ENCODE measurements at places on chromosomes 2 and 18.

DNA sequence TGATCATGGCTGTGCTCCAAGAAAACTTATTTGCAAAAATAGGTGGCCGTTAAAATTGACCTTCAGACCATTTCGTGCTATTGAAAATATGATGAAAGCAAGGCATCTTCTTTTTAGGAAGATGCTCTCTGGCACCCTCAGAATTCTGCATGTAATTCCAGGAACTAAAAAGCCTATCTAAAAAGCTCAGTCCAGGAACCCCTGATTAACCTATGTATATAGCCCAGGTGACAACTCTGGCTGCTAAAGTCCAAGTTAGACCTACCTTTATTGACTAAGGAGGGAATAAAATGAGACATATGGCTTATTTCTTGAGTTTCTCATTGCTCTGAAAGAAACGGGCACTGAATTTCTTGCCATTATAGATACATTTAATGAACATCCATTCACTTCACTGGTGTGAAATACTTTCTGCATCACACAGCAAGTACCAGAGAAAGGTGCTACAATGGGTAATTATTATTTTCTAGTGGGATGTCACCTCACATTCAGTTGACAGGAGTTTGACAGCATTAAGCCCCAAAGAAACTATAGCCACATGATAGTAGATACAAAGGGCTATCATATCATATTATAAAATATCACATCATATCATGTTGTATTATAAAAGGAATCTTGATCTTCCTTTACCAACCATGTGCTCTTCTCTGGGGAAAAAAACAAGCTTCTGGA is 83.8 kb downstream of the EPHA4 start:
- no peak for DNase-seq

DNA sequence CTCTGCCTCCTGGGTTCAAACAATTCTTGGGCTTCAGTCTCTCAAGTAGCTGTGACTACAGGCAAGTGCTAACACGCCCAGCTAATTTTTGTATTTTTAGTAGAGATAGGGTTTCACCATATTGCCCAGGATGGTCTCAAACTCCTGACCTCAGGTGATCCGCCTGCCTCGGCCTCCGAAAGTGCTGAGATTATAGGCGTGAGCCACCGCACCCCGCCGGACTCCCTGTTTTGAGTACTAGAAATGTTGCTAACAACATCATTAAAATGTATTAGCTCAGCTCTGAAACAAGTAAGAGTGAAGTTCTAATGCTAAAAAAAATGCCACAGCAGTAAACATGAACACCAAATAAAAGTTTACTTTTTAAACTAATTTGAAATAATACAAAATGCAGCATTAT is 937.7 kb downstream of the CPS1 start:
- DNase-seq: no peak

DNA sequence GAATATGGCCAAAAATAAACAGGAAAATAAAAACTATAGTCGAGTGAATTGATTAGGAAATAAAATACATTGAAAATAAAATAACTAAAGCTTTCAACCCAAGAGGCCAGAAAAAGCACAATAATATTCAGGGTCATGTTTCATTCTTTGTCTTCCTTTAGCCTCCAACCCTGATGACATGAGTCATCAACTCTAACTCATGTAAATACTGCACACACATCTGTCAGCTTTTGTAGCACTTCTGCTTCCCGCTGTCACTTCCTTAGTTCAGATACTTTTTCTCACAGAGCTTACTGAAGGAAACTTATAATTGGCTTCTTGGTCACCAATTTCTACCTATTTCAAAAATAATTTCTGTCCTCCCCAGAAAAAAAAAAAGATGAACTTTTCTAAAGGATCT is 112.8 kb downstream of the UPP2 start:
- DNase-seq: no peak

GRCh38 chr2:21251216-21251980 is 127.6 kb downstream of the TDRD15 start:
- no peak for DNase-seq

GRCh38 chr2:41764131-41764530 is 283.7 kb upstream of the PKDCC start:
- no peak for DNase-seq

DNA sequence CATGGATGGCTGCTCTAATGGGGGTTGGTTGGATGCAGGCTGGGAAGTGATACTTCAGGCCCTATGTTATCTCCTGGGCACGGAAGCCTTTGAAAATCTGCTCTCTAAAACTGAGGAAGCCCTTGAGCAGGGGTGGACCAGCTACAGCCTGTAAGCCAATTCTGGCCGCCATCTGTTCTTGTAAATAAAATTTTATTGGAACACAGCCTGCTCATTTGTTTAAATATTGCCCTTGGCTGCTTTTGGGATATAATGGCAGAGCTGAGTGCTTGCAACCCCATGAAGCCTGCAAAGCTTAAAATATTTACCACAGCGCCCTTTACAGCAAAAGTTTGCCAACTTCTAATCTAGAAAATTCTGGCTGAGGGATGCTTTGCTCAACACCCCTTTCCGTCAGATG is 11.9 kb upstream of the IGFBP2 start:
- no peak for DNase-seq

- no peak for DNase-seq
Measured at GRCh38 chr18:63206433-63207142, 113.0 kb downstream of the BCL2 start.

DNA sequence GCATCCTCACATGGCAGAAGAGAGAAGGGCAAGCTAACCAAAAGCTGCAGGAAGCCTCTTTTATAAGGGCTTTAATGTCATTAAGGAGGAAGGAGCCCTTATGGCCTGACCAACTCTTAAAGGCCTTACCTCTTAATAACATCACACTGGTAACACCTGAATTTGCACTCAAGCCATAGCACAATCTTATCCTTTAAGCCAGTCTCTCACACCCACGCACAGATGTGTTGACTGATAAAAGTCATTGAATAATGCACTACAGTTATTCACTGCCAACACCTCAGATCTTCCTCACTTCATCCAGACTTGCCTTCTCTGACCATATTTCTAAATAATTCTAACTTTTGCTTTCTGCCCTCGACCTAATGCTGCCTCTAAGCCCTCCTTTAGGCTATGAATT is 516.8 kb downstream of the ADCYAP1 start:
- no peak for DNase-seq

- no peak for DNase-seq
Measured at GRCh38 chr2:60053791-60054190, 499.7 kb downstream of the BCL11A start.

DNA sequence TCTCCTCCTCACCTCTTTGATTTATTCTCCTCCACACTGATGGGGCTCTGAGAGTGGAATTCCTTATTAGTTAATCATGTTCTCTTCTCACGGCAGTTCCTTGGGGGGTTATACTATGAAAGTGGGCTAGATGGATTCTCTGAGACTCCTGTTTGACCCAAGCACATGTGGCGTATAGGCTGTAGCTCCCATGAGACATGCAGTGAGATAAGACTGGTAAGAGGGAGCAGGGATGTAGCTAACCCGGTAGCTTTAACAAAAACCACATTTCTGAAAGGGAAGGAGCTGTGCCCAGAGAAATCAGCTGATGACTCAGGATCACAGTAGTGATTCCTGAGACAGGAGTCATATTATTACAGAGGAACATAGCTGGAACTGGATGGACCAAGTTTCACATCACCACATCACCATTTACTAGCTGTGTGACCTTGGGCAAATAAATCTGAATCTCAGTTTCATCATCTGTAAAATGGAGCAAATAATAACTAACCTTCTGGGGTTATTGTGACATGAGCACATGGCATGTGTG is 82.9 kb downstream of the CRIM1 start:
- no peak for DNase-seq

DNA sequence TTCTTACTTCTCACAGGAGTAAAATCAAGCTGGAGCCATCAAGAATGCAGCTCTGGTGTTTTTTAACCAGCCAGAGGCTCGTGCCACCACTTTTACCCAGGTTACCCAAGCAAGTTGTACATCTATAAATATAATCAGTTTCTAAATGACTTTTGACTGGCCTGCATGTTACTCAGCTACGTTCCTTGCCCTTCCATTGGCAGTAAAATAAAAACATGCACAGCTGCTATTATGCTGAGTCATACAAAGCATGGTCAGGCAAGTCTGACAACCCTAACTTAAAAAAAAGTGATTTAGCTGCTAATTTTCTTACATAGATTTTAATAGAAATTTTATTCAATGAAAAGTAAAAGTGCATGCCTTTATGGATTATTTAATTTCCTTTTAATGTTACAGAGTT is 111.7 kb upstream of the CSRNP3 start:
- no peak for DNase-seq

DNA sequence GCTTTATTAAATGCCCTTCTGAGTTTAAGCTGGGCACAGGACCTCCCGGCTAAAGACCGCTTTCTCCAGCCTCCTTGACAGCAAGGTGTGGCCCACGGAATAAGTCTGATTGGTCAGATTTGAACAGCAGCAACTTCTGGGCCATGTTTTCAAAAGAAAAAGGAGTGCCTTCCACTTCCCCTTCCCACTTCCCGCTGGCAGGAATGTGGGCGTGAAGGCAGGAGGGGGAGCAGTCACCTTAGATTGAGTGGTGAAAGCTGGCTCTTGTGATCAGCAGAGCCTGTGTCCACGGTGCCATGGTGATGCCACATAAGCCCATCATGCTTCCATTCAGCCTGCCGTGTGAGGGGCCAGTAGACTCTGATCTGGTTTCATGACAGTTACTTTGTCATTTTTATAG is 136.6 kb upstream of the GLI2 start:
- no peak for DNase-seq

GRCh38 chr2:126655500-126656430 is at the start of gene GYPC:
Gene GYPC, plus strand, starts transcription at chr2:126656158. Its CDS starts 106 bp downstream, at chr2:126656264.
- DNase-seq: peak; percentile 67

DNA sequence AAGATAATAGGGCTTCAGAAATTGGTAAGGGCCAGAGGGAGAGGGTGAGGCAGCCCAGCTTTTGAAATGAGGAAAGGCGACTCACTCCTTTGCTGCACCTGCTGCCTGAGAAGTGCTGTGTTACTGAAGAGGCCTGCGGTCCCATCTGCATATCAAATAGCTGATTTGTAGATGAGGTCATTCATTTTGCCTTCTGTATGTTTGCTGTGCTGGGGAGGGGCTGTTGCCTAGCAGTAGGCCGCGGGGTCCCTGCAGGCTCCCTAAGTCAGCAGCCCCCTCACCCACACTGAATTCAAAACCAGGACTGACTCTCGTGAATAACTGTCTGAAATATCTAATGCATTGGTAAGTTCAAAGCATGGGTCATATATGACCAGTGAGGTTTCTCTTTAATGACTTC is 377.2 kb downstream of the SOX11 start:
- no peak for DNase-seq

GRCh38 chr2:2562867-2563266 is 231.8 kb upstream of the MYT1L start:
- DNase-seq: no peak

- DNase-seq: no peak
Measured at GRCh38 chr2:30588994-30589393, 141.9 kb downstream of the LCLAT1 start.

GRCh38 chr2:108079736-108080135 is 93.4 kb downstream of the SLC5A7 start:
- no peak for DNase-seq

DNA sequence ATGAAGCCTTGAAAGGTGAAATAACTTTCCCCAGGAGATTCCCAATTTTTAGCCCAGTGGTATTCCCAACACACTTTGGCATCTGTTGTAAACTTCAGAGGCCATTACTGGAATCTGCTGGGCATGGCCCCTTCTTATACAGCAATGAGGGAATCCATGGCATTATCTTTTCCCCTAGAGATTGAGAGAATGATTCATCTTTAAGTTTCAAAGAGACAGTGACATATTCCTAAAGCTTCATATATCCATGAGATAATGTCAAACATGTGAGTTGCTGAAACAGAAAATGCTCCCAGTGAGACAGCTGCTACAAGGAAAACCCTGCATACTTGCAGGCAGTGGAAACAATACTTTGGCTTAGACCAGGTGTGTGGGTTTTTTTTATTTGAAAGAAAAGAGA is 51.1 kb upstream of the DLX2 start:
- no peak for DNase-seq

DNA sequence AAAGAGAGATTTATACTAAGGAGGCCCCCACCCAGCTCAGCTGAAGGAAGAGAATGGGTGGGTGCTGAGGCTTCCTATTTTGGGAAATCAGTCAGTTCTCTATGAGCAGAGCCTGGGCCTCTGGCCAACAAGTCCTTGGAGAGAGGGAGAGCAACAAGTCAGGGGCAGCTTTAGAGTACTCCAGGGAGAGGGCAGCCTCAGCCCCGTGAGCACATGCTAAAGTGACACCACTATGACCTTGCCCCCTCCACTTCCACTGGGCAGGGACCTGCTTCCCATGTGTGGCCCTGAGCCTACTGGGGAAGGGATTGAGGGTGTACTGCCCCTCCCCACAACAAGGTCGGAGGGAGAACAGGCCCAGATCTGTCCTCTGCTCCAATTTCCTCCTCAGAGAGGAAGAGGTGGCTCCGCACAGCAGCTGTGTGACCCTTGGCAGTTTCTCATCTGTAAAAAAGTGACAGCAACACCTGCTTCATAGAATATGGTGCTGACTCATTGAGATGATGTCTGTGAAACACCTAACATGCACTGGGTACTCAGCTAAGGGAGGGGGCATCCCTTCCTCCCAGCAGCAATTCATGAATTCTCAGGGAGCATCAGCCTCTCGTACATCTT is 72.9 kb downstream of the CLHC1 start:
- no peak for DNase-seq

- no peak for DNase-seq
Measured at GRCh38 chr2:58568901-58569300, 327.8 kb upstream of the FANCL start.

DNA sequence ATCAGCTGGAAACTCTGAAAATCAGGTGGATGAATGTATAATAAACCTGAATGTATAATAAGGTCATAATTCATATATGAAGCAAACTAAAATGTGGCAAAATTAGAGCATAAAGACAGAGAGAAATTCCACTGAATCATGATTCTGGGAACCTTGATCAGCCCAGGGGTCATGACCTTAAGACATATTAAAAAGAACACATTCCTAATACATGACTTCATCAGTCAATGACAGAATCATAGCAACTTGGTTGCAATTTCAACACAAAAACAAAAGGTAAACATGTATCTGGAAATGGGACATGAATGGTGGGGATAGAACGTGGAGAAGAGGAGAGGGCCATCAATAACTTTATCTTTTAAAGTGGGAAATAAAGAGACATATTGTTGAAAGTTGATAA is 17.6 kb downstream of the AFF3 start:
- DNase-seq: no peak

DNA sequence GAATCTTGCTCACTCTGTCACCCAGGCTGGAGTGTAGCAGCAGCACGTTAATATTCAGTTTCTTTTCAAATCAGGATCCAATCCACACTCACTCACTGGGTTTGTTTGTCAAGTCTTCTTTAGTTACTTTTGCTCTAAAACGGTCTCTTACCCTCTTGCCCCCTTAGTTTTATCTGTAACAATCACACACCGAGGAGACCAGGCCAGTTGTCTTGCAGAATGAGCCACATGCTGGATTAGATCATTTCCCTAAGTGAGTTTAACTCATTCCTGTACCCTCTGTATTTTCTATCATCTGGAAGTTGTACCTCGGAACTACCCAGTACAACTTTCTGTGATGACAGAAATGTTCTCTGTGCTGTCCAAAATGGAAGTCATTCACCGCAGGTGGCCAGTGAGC is 20.7 kb upstream of the TOGARAM2 start:
- no peak for DNase-seq

- no peak for DNase-seq
Measured at GRCh38 chr2:111127351-111127750, 6.6 kb downstream of the BCL2L11 start.

- no peak for DNase-seq
Measured at GRCh38 chr18:39604836-39605235, 2039.2 kb upstream of the CELF4 start.

GRCh38 chr2:151845481-151845880 is 17.3 kb upstream of the ARL5A start:
- no peak for DNase-seq
